ENCODE measurements at places on chromosomes 3 and 15. TPM values are rescaled to one million over a fixed set of nuclear protein-coding genes. Genes with fewer than 3 reads are reported as not detected.

DNA sequence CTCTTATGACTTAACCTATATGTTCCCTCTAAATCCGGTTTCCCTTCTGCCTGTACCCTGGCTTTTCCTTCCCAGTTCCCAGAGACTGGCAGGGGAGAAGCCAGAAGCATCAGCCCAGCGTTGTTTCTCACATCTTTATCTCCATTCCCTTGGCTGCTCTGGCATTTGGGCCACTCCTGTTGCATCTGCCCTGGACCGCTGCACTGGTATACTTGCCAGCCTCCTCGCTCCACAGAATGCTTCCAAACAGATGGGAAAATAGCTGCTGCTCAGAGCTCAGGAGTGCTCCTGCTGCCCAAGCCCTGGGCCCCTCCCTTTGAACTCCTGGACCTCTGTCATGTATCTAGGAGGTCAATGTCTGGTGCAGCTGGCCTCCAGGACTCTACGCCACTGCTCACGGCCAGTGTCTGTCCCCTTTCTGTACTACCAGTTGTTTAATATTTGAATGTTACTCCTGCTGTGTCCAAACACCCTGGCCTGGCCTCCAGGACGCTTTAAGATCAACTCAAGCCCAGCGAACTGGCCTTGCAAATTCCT lies 6.8 kb downstream of the SPINT1 start:
- DNase-seq = peak; percentile 37

GRCh38 chr15:42584031-42584765 lies 8.8 kb downstream of the STARD9 start:
- DNase-seq = no peak

DNA sequence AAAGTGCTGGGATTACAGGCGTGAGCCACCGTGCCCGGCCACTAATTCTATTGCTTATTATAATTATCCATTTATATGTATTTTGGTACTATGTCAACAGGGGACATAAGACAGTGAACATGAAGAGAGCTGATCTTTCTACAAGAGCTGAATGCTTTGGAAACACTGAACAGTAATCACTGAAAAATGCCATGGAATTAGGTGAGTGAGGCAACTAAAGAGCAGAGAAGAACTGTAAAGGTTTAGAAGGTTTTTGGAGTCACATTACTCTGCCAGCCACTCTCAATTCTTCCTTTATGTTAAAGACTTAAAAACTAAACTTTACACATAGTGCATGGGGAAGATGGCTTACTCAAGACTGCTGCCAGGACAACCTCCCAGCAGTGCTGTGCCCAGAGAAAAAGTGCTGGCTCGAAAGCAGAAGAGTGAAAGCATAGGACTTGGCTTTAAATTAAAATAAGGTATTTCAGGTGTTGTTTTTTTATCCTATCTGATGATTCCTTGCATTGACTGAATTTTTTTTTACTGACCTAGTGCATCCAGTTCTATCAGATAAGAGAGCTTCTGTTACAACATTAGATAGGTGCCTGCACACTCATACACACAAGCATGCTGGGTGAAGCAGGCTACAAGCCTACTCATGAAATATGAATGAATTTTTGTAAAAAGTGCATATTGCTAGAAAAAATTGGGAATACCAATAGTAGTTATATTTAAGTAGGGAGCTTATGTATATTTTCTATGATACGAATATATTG lies 28.7 kb upstream of the CACNA2D3 start:
- no peak for DNase-seq

- no peak for DNase-seq
Observed at GRCh38 chr15:48547286-48547685, 98.2 kb downstream of the FBN1 start.

DNA sequence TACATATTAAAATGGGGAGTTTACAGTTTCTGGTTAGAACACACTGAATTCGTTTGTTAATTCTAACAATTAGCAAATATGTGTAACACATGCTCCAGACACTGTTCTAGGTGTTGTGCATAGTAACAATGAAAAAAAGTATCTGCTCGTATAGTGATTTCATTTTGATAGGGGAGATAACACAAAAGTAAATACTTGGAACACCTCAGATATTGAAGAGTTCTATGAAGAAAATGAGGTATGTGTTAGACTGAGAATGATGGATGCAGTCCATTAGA lies 6.8 kb upstream of the TMF1 start:
- DNase-seq = no peak

- no peak for DNase-seq
Observed at GRCh38 chr3:123042413-123042812, 14.8 kb upstream of the SEMA5B start.

GRCh38 chr15:93111451-93111850 lies 22.4 kb upstream of the RGMA start:
- DNase-seq = no peak

DNA sequence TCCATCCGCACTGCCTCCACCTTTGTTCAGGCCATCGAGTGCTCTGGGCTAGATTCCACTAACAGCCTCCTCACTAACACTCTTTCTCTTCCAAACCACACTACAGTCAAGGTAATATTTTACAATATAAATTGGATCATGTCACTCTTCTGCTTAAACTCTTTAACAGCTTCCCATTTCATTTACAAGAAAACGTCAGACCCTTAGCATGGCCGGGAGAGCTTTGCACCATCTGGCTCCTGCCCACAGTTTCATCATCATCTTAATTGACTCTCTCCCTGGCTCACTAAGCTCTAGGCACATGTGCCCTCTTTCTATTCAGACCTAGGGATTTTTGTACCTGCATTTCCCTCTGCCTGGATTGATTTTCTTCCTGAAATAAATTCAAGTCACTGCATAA lies 354.7 kb downstream of the FGF12 start:
- DNase-seq = no peak

DNA sequence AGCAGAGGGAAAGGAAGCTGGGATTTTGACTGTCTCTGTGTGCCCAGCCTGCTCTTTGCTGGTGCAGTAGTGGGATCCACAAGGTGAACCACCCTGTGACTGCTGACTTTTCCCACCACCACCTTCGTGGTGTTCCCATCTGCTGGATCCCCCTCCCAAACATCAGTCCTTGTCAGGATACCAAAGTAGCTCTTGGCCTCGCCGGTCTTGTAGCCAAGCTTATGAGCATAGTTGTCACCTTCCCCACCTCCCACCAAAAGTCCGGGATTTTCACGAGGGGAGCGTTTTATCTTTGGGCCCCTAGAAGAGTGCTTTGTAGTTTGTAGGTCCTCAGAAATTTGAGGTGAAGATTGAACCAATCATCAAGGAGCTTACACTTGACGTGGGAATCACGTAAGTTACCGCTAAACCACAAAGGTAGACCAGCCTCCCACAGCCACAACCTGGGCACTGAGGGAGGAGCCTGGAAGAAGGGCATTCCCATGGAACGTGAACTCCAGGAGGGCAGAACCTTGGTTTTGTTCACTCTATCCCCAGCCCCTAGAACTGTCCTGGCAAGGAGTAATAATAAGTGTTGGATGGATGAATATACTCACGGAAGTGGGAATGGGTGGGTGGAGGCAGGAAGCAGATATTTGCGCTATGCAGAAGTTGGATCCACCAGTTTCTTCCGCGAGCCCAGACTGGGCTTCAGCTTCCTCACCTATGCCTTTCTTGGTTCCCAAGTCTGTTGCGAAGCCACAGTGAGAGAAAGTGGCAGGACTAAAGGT lies 814 bp upstream of the TEX264 start:
- peak; percentile 11 for DNase-seq

DNA sequence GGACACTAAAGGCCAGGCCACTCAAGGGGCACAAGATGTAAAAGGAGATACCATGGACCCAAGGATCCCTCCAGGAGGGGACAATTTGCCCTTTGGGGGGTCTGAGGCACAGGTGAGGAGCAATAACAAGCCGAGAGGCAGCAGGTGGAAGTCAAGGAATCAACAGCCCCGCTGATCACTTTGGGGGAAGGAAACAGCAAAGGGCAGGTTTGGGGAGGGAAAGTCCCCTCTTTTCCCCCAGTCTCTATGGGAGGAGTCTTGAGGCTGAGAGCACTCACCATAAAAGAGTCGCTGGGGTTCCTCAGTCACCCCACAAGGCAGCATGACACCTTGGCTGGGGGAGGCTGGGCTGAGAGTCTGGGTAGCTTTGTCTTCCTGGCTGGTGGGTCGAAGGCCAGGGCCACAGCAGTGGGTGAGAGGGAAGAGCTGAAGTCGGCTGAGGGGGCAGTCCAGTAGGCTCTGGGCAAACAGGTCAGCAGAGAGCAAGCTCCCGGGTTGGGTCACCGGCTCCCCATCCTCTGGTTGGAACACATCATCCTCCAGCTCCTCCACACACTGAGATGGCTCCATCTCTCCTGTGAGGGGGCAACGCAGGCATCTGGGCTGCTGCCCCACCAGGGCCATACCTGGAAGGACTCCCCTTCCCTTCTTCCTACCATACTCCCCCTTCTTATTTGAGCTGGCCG lies 3.0 kb downstream of the BMF start:
- no peak for DNase-seq

DNA sequence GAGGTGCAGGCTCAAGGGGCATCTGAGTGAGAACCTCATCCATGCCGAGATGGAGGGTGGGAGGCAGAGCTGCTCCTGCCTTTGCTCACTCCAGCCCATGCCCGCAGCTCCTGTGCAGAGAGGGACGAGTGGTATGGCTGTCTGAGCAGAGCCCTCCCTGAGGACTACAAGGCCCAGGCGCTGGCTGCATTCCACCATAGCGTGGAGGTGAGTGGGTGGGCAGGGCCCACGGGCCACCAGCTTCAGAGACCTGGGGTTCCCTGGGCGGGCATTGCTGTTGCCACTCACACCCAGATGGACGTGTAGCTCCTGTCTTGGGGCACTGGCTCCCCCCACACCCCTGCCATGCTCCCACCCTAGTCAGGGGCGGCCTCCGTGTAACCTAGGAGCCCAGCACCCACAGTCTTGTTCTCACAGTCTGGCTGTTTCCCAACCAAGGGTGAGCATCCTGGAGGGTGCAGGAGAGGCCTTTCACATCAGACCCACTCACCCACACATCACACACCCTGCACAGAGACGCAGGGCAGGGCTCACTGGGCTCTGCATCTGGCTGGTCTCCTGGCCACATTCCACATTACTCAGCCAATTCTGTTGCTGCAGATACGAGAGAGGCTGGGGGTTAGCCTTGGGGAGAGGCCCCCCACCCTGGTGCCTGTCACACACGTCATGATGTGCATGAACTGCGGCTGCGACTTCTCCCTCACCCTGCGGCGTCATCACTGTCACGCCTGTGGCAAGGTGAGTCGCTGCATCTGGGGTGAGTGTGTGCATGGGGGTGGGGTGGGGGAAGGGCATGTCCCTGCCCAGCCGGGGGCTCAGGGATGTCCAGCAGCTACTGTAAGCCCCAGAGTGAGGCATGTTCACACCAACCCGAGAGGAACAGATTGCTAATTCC lies 25.3 kb upstream of the NR2C2 start:
- no peak for DNase-seq

DNA sequence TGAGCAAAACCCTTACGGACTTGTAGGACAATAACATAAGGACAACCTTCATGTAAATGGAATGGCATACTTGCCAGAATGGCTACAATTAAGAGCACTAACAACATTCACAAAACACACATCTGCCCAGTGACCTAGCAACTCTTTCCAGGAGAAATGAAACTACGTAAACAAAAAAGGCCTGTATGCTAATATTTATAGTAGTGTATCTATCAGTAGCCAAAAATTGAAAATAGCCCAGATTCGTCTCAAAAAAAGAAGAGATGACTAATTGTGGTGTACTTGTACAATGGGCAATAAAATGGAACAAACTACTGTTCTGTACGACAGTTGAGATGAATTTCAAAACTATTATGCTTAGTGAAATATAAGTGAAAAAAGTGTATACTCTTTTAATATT lies 38.4 kb downstream of the CMC1 start:
- DNase-seq = no peak

GRCh38 chr3:197525706-197526105 lies 30.1 kb downstream of the BDH1 start:
- DNase-seq = peak; percentile 24

DNA sequence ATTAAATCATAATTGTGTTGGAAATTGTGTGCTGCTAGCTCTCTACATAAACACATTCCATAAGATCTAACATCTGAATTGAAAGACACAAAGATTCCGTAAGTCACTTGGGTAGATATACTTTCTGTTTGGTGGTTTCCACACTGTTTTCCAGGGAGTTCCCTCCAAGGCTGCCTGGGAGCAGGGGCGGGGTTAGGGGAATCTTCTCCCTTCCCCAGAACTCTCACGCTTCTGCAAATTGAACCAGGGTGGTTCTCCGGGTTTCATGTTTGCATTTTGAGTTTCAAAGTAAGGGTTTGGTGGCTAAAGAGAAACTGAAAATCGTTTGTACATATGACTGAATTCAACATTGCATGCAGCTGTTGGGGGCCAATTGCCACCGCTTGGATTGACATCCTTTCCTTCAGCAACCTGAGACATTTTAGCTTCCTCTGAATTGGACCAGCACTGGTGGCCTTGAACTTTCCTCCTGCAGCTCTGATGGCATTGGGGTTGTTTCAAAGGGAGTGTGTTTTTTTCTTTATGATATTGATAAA lies 192.7 kb upstream of the FEZF2 start:
- no peak for DNase-seq

- DNase-seq = no peak
Observed at GRCh38 chr3:33054100-33055092, 42.5 kb downstream of the GLB1 start.

- no peak for DNase-seq
Observed at GRCh38 chr3:39329493-39329892, at the start of gene CCR8. TSS of gene CCR8 (plus strand) at chr3:39329709. CDS start at chr3:39332332, 2,623 bp downstream.

GRCh38 chr3:37052860-37053259 lies 59.5 kb downstream of the MLH1 start:
- no peak for DNase-seq

GRCh38 chr3:40166997-40167396 lies 142.5 kb upstream of the EIF1B start:
- no peak for DNase-seq

- DNase-seq = no peak
Observed at GRCh38 chr3:38582316-38582715, 67.2 kb downstream of the SCN5A start.

DNA sequence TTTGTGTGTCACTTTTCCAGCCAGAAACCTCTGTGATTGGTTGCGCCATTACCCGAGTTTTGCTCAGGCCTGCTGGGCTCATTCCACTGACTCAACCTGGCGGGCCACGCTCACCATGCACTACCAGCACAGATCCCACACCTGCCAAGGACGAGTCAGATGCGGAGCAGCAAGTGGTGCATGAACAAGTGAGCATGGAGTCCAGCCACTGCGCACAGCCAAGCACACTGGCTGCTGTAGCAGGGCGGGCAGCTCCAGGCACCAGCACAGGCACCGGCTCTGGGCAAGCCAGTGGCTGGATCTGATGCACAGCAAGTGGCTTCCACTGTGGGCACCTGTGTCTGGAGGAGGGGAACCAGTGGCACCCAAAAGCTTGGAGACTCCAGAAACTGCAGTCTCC lies 110.4 kb downstream of the CBLB start:
- no peak for DNase-seq

- no peak for DNase-seq
Observed at GRCh38 chr3:139481116-139481515, 4.8 kb upstream of the RBP2 start.

The CLSTN2 gene
- 2.5 TPM for total RNA-seq

The MASP1 gene
- total RNA-seq = 4.5 TPM

The GRIP2 gene
- total RNA-seq = 1.6 TPM

The ALG1L2 gene
- 2.5 TPM for total RNA-seq

The DZIP1L gene
- total RNA-seq = 9.2 TPM

The EFHB gene
- not detected for total RNA-seq

The THSD4 gene
- total RNA-seq = 27.1 TPM

The ZNF619 gene
- total RNA-seq = 11.3 TPM

The EXD1 gene
- total RNA-seq = not detected

The TIGIT gene
- total RNA-seq = 0.54 TPM

The ASB14 gene
- total RNA-seq = not detected

Data from mucosa of descending colon (tissue), 3 donors.